Fibroblast of lung (primary cell): ENCODE measurements at places on chromosomes 3 and 15. TPM values are rescaled to one million over a fixed set of nuclear protein-coding genes. Genes with fewer than 3 reads are reported as not detected.

Gene BCL2A1
- 5.9 and 8.9 TPM in 2 replicates for total RNA-seq

Gene KCTD6
- 9.5 and 10.2 TPM in 2 replicates for total RNA-seq

Gene POC1A
- total RNA-seq, result 3.1 and 17.7 TPM in 2 replicates

Gene RPL29
- 1,076 and 1,351 TPM in 2 replicates for total RNA-seq

Gene DLG1
- total RNA-seq, result 51.4 and 53.0 TPM in 2 replicates

Gene TOPBP1
- total RNA-seq, result 15.2 and 16.2 TPM in 2 replicates

GRCh38 chr3:153621953-153622352, 459.9 kb downstream of the RAP2B start:
- no peak overlapping the region for H3K27ac ChIP-seq
- H3K4me1 ChIP-seq, result no peaks in the 10 kb centered on the region
- no peaks in the 10 kb centered on the region for H3K27me3 ChIP-seq
- DNase-seq, result no peak

DNA sequence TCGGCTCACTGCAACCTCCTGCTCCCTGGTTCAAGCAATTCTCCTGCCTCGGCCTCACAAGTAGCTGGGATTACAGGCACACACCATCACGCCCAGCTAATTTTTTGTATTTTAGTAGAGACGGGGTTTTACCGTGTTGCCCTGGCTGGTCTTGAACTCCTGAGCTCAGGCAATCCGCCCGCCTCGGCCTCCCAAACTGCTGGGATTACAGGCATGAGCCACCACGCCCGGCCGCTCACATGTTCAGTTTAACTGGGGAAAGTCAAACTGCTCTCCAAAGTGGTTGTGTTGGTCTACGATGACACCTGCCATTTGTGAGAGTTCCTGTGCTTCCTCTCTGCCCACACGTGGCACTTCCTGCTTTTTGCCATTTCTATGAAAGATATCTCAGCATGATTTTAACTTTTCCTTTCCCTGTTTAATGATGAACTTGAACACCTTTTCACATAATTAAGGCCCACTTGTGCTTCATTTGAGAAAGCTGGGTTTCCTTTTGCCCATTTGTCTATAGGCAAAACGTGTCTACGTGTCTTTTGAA, 877 bp upstream of the GP5 start:
- H3K4me3 ChIP-seq, result no peak overlapping the region
- no peak for DNase-seq
- peaks cover 12% of the 10 kb centered on the region for H3K27me3 ChIP-seq
- peaks cover 4% of the 10 kb centered on the region for H3K4me1 ChIP-seq
- H3K27ac ChIP-seq, result no peak overlapping the region

DNA sequence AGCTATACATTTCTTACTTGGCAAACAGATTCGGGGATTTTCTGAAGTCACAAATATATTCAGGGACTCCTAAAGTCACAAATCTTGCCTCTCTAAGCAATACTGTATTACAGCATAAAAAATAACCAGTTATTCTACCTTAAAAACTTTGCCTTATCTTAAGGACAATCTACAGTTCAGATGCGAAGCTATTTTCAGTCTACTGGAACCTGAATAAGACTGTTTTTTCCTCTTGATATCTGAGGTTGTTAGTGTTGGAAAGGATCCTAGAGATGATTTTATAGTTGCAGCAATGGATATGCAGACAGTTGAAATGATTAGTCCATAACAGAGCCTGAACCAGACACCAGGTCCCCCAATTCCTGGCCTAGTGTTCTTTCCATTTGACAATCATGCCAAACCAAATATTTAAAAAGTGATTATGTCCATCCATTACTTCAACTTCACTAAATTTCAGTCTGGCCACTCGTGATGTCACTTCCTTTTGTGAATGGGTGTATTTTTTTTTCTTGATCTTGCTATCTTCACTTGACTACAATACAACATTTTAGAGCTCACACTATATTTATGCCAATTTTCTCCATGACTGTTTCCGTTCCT, 1.8 kb downstream of the HDGFL3 start:
- H3K36me3 ChIP-seq, result no peaks in the 10 kb centered on the region
- H3K27me3 ChIP-seq, result no peaks in the 10 kb centered on the region
- peak; percentile 90 for DNase-seq
- H3K27ac ChIP-seq, result peak overlapping the region; percentile 87
- peak overlapping the region; percentile 87 for H3K4me3 ChIP-seq
- H3K4me1 ChIP-seq, result no peaks in the 10 kb centered on the region

GRCh38 chr3:147410526-147411237, 1.5 kb downstream of the ZIC1 start:
- no peaks in the 10 kb centered on the region for H3K36me3 ChIP-seq
- peaks cover 4% of the 10 kb centered on the region for H3K4me1 ChIP-seq
- peaks cover 95% of the 10 kb centered on the region for H3K27me3 ChIP-seq
- DNase-seq, result peak; percentile 65

- peak overlapping the region; percentile 95 for H3K27ac ChIP-seq
- H3K4me3 ChIP-seq, result peak overlapping the region; percentile 77
- peaks cover 2% of the 10 kb centered on the region for H3K4me1 ChIP-seq
- no peaks in the 10 kb centered on the region for H3K36me3 ChIP-seq
- H3K27me3 ChIP-seq, result no peaks in the 10 kb centered on the region
These were observed 674 bp downstream of the SERP1 start for GRCh38 chr3:150545419-150546225.

GRCh38 chr3:44050867-44051266, 190.8 kb upstream of the TOPAZ1 start:
- H3K36me3 ChIP-seq, result no peaks in the 10 kb centered on the region
- H3K4me3 ChIP-seq, result no peak overlapping the region
- H3K27ac ChIP-seq, result no peak overlapping the region

- H3K4me3 ChIP-seq, result no peak overlapping the region
- H3K27me3 ChIP-seq, result no peaks in the 10 kb centered on the region
- peak; percentile 55 for DNase-seq
- no peaks in the 10 kb centered on the region for H3K36me3 ChIP-seq
- H3K4me1 ChIP-seq, result no peaks in the 10 kb centered on the region
These were observed 57.4 kb downstream of the BSN start for GRCh38 chr3:49611719-49612118.

DNA sequence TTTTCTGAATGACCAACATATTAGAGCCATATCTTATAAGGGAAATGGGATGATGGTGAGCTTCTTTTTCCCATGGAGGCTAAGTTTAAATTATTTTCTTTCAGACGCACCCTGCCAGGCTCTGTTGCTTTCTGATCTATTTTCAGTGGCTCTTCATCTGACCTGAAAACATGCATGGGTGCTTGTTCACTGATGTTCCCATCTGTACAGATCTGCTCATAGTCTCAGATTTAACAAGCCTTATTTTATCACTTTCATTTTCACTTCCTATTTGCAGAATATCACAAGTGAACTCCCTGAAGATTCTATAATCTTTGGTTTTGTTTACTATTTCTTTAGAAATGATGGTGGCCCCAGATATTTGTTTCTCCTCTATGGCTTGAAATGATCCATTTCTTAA, 31.1 kb upstream of the SUCLG2 start:
- H3K36me3 ChIP-seq, result no peaks in the 10 kb centered on the region
- no peak for DNase-seq
- no peak overlapping the region for H3K27ac ChIP-seq
- H3K27me3 ChIP-seq, result no peaks in the 10 kb centered on the region
- H3K4me1 ChIP-seq, result no peaks in the 10 kb centered on the region

GRCh38 chr3:173748105-173748504, 350.6 kb downstream of the NLGN1 start:
- no peaks in the 10 kb centered on the region for H3K4me1 ChIP-seq
- H3K27ac ChIP-seq, result no peak overlapping the region
- DNase-seq, result no peak
- H3K4me3 ChIP-seq, result no peak overlapping the region
- no peaks in the 10 kb centered on the region for H3K36me3 ChIP-seq

DNA sequence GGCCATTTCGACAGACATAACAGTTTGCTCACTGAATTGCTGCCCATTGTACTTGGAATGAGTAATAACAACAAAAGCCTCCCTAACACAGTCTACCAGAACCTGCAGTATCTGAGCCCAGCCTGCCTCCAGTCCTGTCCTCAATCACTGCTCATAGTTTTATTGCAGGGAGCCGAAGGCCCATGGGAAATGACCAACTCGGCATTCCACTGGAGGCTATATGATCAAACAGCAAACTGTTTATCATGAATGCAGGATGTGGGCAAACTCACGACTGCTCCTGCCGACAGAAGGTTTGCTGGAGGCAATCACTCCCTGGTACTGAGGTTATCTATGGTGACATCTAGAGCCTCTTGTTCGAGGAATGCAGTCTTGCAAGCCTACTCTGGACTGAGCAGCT, 46.3 kb downstream of the LSM3 start:
- DNase-seq, result no peak
- H3K27ac ChIP-seq, result no peak overlapping the region
- no peak overlapping the region for H3K4me3 ChIP-seq
- no peaks in the 10 kb centered on the region for H3K36me3 ChIP-seq
- no peaks in the 10 kb centered on the region for H3K4me1 ChIP-seq

DNA sequence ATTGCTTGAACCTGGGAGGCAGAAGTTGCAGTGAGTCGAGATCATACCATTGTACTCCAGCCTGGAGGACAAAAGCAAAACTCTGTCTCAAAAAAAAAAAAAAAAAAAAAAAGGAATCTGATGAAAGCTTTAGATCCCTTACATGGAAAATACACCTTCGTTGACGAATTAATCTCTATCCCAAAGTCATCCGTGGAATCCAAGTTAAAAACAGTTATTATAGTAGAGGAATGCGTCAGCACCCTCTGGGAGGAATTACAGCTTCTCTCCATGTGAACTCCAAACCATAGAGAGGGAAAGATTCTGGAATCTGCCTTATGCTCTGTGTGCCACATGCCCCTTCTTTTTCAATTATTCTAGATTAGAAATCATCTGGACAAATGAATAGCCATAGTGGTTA, 192.3 kb upstream of the C2CD4B start:
- no peak overlapping the region for H3K27ac ChIP-seq
- H3K4me1 ChIP-seq, result no peaks in the 10 kb centered on the region
- no peak overlapping the region for H3K4me3 ChIP-seq

DNA sequence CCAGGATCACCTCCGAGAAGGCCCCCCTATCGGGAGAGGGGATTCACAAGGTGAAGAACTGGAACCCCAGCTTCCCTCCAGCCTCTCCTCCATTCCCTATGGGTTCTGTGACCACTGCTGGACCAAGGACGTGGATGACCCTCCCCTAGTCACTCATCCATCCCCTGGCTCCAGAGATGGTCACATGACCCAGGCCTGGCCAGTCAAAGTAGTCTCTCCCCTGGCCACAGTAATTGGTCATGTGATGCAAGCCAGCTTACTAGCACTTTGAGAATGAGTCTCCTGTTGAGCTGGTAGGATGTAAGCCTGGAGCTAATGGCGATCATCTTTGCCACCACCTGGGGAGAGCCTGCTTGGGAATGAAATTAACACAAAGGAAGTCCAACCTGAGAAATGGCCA, 3.9 kb downstream of the CAMK1 start:
- no peak overlapping the region for H3K27ac ChIP-seq
- H3K4me3 ChIP-seq, result no peak overlapping the region
- peaks cover 10% of the 10 kb centered on the region for H3K4me1 ChIP-seq
- no peak for DNase-seq
- H3K27me3 ChIP-seq, result no peaks in the 10 kb centered on the region
- H3K36me3 ChIP-seq, result no peaks in the 10 kb centered on the region

GRCh38 chr3:52437326-52438103, 7.4 kb downstream of the SEMA3G start:
- no peak overlapping the region for H3K27ac ChIP-seq
- DNase-seq, result no peak
- no peak overlapping the region for H3K4me3 ChIP-seq
- H3K4me1 ChIP-seq, result no peaks in the 10 kb centered on the region

GRCh38 chr3:99344216-99344615, 294.2 kb upstream of the COL8A1 start:
- H3K27me3 ChIP-seq, result no peaks in the 10 kb centered on the region
- H3K36me3 ChIP-seq, result no peaks in the 10 kb centered on the region
- no peak for DNase-seq
- H3K4me1 ChIP-seq, result no peaks in the 10 kb centered on the region
- H3K27ac ChIP-seq, result no peak overlapping the region

DNA sequence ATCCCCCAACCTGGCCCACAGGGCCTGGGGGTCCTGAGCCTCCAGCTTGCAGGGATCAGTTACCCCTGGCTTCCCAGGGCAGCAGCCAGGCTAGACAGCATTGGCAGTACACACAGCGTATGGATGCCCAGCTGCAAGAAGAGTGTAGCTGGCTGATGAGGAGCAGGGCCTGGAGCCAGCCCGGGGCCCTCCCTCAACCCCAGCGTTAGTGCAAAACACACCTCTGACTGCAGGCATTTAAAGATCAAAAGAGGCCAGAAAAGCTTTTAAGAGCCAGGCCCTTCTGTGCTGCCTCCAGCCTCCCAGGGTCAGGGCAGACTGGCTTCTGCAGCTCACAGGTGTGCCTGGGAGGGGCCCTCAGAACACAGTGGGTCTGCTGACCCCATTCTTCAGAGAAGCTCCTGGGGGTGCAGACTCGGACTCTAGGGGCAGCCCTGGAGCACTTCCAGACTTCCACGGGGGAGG, 110.6 kb downstream of the ETFA start:
- no peak overlapping the region for H3K27ac ChIP-seq
- H3K36me3 ChIP-seq, result no peaks in the 10 kb centered on the region
- H3K4me3 ChIP-seq, result no peak overlapping the region
- DNase-seq, result no peak

- H3K4me1 ChIP-seq, result peaks cover 4% of the 10 kb centered on the region
- no peaks in the 10 kb centered on the region for H3K27me3 ChIP-seq
- no peak for DNase-seq
- H3K36me3 ChIP-seq, result no peaks in the 10 kb centered on the region
These were observed 12.4 kb upstream of the CD47 start for GRCh38 chr3:108103040-108103751.

DNA sequence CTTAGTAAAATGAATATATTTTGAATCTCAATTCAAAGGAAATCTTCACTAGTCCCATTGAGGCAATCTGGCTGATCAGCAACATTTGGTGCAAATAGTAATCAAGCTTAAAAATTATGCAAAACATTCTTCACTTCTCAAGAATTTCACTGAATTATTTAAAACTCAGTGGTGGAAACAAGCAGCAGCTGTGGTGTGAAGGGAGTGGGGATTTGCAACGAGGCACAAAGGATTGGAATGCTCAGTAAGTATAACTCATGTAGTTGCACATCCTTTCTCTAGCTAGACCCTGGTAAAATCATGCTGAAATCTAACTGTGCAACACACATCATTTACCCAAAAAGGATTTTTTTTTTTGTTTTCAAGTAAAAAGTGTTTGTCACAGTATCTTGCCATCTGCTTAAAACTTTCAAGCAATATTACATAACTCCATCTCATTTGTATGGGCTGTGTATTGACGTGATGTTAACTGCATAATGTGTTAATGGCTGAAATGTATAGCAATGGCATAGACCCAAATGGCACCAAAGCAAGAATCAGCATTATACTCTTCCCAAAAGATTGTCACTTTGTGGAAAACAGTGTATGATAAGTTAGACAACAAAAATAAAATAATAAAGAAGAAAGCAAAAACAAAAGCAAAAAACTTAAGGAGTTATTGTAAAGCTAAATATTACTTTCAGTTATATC, 816.6 kb downstream of the EPHA3 start:
- no peak overlapping the region for H3K27ac ChIP-seq
- no peak for DNase-seq
- no peaks in the 10 kb centered on the region for H3K4me1 ChIP-seq
- H3K4me3 ChIP-seq, result no peak overlapping the region

- no peaks in the 10 kb centered on the region for H3K27me3 ChIP-seq
- no peaks in the 10 kb centered on the region for H3K36me3 ChIP-seq
- H3K4me3 ChIP-seq, result no peak overlapping the region
- H3K27ac ChIP-seq, result no peak overlapping the region
These were observed 32.0 kb upstream of the FURIN start for GRCh38 chr15:90836296-90836871.

GRCh38 chr3:65234499-65234898, 546.7 kb upstream of the ADAMTS9 start:
- H3K27me3 ChIP-seq, result no peaks in the 10 kb centered on the region
- H3K36me3 ChIP-seq, result no peaks in the 10 kb centered on the region
- no peak overlapping the region for H3K27ac ChIP-seq
- H3K4me3 ChIP-seq, result no peak overlapping the region
